ENCODE measurements at places on chromosomes 11 and 22.

GRCh38 chr11:124863137-124863825 is 2.0 kb upstream of the ROBO3 start:
- DNase-seq = no peak

- DNase-seq = no peak
Observed at GRCh38 chr11:24070435-24070834, 426.4 kb upstream of the LUZP2 start.

DNA sequence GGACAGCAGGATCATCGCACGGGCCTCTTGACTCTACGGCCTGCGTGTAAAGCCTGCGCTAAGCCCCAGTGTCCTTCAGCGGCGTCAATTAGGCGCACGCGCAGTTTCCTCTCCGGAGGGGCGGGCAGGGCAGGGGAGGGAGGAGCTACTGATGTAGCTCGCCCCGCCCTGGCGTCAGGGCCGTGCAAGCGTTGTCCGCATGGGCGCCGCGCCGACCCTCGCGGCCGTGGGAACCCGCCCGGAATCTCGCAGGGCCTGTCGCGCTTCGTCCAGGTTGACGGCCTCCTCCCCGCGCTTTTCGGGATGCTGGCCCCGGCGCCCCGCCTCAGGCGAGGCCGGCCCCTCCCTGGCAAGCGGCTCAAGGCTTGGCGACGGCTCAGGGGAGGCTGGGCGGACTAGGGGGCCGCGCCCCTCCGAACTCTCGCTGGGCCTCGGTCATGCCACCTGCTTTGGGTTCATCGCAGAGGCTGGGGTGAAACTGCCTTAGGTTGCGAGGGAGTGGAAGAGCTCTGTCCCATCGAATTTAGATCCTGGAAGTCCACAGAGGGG is 61.1 kb downstream of the ST3GAL4 start:
- no peak for DNase-seq

DNA sequence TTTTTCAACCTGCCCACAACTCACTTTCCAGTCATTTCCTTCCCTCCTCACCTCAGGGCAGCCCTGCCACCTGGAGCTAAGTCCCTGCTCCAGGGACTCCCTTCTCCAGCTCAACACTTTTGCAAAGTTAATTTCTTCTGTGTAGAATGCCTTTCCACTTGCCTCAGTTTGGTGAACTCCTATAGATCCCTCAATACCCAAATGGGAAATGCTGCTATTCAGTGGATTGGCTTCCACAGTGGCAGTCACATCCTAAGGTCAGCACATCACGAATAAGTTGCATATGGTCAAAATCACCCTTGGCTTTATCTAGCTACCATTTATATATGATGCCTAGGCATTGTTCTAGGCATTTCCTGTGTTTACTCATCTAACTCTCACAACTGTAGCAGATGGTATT is 23.6 kb downstream of the GDPD5 start:
- no peak for DNase-seq

DNA sequence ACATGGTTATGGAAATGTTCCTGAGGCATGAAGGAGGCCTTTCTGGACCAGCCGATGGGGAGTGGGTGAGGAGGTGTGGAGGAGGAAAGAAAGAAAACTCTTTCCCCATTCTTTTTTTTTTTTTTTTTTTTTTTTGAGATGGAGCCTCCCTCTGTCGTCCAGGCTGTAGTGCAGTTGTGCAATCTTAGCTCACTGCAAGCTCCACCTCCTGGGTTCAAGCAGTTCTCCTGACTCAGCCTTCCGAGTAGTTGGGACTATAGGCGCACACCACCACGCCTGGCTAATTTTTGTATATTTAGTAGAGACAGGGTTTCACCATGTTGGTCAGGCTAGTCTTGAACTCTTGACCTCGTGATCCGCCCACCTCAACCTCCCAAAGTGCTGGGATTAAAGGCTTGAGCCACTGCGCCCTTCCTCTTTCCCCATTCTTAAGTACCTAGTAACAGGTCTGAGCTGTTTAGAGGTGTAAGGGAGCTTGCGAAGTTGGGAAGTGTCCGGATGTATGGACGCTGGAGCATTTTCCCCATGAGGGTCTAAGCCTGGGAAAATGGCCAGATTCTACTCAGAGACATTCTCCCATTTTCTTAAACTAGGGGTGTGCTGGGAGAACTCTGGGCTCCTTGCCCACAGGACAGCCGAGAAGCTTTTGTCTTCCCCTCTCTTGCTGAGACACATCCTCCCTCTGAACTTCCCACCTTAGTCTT is 135.8 kb downstream of the TEAD1 start:
- DNase-seq = no peak

DNA sequence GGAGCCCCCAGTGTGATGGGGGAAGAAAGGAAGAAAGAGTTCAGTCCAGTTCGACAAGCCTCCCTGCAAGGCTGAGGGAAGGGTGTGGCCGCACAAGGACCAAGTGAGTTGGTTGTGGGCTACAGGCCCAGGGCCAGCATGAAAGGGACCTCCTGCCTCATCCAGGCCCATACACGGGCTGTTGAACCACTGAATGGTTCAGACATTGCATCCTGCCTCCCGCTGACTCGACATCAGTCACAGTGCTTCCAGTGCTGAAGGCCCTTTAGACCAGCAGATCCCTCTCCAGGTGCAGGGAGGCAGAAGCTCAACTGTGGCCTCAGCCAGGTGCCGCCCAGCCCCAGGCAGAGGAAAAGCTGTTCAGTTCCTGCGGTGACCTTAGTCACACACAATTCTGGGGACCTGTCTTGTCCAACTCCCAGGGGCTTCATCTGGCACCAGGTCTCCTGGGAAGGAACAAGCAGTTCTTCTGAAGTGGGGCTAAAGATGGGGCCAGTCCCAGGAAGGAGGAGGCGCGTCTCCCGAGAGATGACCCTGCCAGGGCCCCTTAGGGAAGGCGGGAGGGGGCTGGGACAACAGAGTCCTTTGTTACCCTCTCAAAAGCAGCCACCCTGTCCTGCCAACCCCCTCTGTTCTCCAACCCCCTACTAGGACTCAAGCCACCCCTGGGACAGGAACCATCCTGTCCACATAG is 6.6 kb downstream of the ARRB1 start:
- DNase-seq = no peak

DNA sequence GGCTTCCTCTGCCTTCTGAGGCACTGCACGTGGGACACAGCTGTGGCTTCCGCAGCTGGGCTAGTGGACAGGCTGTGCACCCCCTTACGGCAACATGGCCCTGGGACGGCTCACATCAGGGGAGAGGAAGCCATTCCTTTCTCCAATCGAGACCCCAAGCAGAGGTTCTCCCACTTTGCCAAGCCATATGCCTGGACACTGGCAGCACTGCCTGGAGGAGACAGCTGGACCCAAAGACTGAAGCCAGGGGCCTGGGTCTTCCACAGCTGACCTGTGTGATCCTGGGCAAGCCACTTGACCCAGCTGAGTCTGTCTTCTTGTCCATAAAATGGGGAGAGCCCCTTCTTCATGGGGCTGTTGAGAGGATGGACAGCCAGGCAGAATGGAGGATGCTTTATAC is 65.4 kb downstream of the SHISAL1 start:
- DNase-seq = no peak

GRCh38 chr22:36366291-36366708 is 21.5 kb downstream of the MYH9 start:
- no peak for DNase-seq

DNA sequence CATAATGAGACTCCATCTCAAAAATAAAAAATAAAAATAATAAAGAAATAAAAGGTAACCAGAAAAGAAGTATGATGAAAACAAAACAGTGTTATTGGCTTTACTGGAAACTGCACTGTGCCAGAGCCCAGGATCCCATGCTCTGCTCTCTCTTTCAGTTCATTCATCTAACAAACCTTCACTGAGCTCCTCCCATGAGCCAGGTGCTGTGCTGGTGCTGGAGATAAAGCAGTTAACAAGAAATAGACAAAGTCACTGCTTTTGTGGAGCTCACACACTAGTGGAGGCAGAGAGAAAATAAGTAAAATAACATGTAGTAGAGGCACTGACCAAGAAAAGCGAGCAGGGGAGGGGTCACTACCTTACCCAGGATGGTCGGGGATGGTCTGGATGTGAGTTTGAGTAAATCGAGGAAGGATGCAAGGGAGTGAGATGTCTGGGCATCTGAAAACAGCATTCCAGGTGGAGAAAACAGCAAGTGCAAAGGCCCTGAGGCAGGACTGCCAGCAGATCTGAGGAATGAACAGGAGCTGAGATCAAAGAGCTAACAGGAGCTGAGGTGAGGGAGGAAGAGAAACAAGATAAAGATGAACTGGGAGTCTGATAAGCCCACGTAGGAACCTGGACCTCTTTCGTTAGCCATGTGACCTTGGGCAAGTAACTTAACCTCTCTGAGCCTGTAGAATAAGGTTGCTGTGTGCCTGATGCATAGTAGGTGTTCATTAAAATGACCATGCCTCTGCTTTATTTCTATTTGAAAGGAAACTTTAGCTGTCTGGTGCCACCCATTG is 31.3 kb upstream of the CD82 start:
- no peak for DNase-seq

GRCh38 chr11:120750647-120751549 is 239.3 kb downstream of the GRIK4 start:
- DNase-seq = no peak

GRCh38 chr22:48926643-48927042 is 901.0 kb downstream of the BRD1 start:
- no peak for DNase-seq

GRCh38 chr11:128685402-128686020 is 8.4 kb upstream of the FLI1 start:
- DNase-seq = no peak

DNA sequence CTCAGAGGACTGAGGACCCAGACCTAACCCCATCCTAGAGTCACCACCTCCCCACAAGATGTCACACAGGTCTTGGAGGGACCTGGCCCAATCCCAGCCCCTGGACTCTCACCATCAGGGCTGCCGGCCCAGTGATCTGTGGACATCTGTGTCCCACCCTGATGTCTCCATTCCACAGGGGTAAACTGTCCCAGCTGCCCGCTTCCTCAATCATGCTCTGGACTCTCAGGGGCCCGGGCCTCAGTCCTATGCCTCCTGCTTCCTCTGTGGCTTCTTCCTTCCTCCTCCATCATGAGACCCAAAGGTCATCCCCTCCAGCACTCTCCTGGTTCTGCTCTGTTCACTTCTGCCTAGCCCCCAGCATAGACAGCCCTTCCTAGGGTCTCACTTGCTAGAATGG is 32.2 kb downstream of the ARAP1 start:
- DNase-seq = no peak

DNA sequence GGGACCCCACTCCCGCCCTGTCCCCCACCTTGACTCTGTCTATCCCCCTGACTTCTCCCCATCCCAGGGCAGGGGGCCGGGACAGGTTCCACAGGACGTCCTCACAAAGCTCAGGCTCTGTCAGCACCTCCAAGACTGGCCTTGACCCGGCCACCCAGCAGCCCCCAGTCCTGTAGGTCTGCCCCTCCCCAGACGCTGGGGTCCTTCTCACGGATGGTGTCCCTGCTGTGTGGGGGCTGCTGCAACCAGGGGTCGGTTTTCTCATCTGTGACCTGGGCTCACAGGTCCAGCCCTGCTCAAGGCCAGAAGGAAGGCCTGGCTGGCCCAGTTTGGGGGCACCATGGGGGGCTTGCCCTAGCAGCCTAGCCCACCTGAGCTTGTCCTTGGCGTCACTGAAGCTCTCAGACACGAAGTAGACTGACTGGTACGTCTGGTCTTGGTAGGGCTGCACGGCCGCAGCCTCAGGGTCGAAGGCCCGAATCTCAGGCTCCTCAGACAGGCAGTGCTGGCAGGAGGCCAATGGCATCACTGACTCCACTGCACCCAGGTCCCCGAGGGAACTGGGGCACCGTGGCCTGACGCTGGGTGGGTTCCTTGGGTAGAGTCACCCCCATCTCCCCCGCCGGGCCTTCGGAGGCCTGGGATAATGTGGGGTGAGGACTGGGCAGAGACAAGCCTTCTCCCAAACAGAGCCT is 4.0 kb upstream of the INS start:
- no peak for DNase-seq

GRCh38 chr11:78927511-78927910 is 352.8 kb upstream of the NARS2 start:
- no peak for DNase-seq

DNA sequence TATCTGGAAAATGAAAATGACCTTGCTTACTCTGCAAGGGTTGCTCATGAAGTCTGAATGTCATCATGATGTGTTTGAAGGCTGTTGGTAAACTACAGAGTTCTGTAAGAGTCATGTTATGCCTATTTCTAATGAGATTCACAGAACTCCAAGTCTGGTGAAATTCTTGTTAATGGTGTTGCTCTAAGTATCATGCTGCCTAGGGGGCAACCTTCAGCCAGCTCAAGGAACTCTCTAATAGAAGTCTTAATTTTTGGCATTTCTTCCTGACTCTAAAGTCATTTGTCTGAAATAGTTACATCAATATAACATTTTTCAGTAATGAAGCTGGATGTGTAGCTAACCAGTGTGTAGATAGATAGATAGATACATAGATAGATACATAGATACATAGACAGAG is 302.8 kb downstream of the FAT3 start:
- no peak for DNase-seq

- DNase-seq = no peak
Observed at GRCh38 chr11:12682737-12683500, 8.7 kb downstream of the TEAD1 start.

- DNase-seq = no peak
Observed at GRCh38 chr11:99671808-99672409, 651.2 kb downstream of the CNTN5 start.

DNA sequence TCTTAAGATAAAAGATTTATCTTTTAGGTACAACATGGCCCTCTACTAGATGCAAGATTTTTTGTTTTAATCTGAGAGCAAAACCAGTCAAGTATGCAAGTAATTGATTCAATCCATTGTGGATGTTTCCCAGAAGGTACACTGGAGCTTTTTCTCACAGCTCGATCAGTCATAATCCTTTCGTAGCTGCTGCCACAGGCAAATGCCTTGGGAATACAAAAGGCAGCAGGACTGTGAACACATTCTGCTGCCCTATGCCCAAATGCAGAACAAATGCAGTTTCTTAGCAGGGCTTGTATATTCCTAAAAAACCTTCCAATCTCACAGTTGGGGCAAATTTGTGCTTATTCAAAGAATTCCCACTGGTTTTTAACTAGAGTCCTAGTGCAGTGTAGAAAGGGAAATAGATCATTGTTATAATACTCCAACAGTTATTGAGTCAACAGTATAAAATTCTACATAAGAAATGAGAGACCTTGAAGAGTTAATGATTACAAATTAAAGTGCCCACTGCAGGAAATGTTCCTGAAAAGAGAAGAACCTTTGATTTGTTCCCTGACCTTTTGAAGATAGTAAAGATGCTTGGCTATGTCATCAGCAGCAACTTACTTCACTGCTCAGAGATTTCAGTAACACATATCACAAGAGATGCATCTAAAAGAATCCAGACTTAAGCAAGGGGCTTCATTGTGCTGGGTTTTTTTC is 14.1 kb downstream of the LPXN start:
- no peak for DNase-seq
